Activated T-cell treated with anti-CD3 and anti-CD28 coated beads, Interleukin-2, amount 50 U/mL, for 72 hours (primary cell): ENCODE measurements at places on chromosomes 16 and 17. TPM values are rescaled to one million over a fixed set of nuclear protein-coding genes. Genes with fewer than 3 reads are reported as not detected.
A peak's percentile ranks its signal among the peaks of the same experiment; 100 is the strongest.

- DNase-seq: no peak
These were observed 11.4 kb downstream of the CASKIN1 start for GRCh38 chr16:2184962-2185361.

Gene NR1D1
- 4.5 TPM for total RNA-seq

Gene TBC1D28
- not detected for total RNA-seq

- peak; percentile 82 for DNase-seq
These were observed 120.2 kb upstream of the XYLT1 start for GRCh38 chr16:17590711-17591654.

GRCh38 chr17:66949501-66949900, 15.0 kb upstream of the CACNG4 start:
- DNase-seq: no peak

DNA sequence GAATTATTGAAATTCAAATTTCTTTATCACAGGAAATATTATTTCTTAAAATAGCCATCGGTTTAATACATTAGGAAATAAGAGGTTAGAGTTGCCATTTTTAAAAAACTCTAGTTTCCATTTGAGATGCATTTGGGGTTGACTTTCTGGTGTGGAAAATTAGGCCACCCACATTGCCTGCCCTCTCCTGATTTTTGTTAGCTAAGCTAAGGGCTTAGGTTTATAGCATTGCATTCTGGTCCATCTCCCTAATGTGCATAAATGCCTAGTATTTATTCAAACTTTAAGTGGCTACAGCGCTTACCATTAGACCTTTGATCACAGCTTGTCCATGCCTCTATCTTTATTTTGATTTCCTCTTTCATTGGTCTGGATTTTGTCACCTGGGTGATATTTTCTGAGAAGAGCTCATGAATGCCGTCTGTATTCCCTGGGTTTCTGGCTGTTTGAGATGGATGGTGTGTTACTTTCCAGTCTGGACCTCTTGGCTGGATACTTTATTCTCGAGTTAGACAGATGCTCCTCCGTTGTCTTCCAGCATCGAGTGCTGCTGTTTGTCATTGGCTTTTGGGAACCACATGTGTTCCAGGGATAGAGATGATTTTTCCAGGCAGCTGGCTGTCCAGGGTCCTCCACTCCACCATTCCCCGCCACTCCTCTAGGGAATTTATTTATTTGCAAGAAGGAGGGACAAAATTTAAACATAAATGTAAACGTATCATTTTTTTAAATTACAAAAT, 120.3 kb downstream of the KATNIP start:
- no peak for DNase-seq

DNA sequence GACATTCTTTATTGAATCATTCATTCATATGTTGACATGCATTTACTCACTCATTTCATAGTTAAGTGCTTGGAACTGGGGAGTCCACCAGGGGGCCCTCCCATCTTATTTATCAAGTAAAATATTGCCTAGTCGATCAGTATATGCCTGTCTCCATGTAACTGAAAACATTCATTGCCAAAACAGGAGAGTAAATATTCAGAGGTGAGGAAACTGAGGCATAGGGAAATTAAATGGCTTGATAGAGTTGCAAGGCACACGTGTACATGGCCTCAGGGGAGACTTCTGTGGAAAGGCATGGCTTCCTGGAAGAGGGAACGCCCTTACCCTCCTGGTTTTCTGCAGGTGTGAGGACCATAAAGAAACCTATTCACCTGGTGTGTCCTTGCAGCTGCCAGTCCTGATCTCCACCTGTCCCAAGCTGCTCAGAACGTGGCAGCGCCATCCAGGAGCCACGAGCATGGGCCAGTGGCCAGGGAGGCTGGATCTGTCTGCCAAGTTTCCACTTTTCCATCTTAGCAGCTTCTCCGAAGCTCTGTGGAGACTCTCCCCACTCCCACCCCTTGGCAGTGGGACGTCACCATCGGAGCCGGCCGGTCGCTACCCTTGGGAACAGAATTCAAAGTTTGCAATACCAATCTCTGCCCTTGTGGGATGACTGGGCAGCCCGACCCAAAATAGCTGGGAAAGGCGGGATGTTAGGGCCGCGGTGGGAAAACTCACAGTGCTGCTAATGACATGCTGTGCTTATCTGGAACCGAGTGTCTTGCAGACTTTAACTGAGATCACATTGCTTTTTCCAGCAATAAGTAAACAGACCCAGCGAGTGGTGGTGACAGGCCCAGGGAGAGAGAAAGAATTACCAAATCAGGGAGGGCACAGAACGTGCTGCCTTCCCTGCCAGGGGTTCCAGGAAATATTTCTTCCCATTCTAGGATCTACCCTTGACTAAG, 4.1 kb upstream of the C1QTNF1 start:
- DNase-seq: peak; percentile 55

Gene ACSF2
- total RNA-seq: 30.2 TPM
